ENCODE measurements at places on chromosomes 2 and 18.

GRCh38 chr2:226184940-226185615 is 614.5 kb downstream of the IRS1 start:
- DNase-seq = no peak

- DNase-seq = no peak
Observed at GRCh38 chr2:176160251-176160985, 3.3 kb downstream of the HOXD3 start.

- DNase-seq = no peak
Observed at GRCh38 chr2:240949791-240950705, 43.9 kb downstream of the CROCC2 start.

GRCh38 chr2:220440731-220441130 is 813.3 kb downstream of the SLC4A3 start:
- no peak for DNase-seq

DNA sequence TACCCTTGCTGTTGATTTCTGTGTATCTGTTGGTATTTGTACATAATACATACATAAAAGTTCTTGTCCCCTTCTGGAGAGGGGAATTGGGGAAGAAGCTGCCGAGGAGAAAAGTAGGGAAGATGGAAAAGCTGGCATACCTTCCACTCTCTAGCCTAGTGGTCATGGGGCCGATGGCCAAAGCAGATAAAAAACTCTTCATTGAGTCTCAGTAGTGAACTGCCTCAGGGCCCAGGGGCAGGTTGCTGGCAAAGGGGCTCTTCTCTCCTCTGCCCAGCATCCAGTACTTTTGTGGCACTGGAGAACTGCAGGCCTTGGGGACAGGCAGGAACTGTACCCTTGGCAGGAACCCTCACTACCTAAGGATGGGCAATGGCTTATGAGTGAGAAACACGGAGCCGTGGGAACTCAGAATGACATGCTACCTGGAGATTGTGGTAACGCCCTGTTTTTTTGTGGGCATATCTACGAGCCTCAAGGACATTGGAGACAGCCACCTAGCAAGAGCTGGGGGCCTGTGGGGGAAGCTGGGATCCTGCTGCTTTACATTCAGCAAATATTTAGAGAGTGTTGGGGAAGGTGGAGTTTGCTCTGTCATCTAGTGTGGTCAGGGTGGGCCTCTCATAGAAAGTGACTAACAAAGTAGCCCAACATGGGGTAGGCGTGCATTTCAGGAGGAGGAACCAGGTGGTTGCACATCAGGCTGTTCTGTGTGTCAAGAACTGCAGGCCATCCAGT is 22.6 kb upstream of the ITGB6 start:
- no peak for DNase-seq

GRCh38 chr2:11368059-11368572 is 23.7 kb upstream of the ROCK2 start:
- no peak for DNase-seq

DNA sequence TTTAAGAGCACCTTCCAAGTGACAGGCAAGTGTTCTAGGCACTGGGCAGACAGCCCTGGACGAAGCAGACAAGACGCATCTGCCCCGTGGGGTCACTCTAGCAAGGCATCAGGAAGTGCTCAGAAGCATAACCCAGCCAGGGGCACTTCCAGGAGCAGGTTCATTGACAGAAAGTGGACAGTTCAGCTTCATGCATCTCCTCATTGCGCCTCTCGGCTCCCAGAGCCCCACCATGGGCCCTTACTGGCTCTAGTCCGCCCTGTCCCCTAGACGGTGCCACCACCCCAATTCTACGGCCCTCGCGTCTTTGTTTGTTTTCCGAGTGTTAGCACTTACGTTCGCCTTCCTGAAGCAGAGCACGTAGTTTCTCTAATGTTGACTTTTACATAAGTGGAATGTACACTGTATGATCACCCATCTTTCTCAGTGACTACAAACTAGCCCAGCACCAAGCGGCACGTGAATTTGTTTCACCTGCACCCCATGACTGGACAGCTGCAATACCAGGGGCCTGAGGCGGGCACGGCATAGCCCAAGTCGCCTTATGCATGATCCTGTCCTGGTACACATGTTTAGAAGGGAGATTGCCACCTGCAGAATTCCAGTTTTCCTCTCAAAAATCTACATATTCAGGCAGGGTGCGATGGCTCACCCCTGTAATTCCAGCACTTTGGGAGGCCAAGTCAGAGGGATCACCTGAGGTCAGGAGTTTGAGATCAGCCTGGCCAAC is 33.2 kb downstream of the SNED1 start:
- DNase-seq = no peak

DNA sequence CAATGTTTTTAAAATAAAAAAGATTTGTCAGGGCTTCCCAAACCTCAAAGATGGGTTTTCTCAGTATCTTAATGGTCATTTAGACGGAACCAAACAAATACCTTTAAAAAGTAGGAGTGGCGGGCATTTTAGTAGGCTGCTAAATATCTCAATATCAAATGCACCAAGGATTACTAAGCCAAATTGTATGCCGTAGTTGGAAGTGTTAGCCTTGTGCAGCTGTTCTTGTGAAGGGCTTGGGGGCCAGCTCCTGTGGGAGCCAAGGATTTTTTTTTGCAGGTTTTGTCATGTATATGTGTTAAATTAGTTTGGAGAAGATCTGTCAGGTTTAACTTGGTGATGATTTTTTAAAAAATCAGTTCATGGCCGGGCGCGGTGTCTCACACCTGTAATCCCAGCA is 52.1 kb downstream of the ACTR2 start:
- DNase-seq = no peak

DNA sequence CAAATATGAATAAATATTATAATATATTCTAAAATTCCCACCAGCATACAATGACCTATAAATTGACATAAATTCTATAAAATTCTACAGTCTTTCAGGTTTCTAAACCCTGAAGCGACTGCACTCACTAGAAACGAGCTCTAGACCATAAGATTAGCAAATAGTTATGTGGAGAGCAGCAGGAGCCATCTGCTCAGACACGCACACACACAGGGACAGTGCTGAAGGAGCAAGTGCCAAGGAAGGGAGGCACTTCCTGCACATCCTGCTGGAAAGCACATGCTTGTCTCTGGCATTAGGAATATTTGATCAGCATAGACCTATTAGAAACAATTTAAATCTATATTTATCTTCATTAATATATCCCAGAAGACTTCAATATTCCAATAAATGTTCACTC is 713.9 kb upstream of the CDH2 start:
- no peak for DNase-seq

DNA sequence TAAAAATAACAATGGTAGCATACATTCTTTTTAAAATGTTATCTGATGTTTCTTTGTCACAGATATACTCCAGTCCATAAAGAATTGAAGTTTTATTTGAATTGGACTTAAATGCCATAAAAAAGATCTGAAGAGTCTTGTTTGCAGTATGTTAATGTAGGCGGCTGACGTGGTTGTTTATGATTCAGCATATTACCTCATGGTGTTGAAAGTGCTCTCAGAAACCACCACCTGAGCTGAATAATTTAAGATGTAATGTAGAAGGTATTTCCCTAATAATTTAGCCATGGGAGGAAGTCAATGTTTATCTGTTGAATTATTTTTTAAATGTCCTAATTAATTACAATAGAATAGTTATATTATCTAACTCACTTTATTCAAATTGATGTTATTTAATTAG is 58.6 kb upstream of the CHN1 start:
- no peak for DNase-seq

All from activated B cell treated with CpG ODN at 0.5 μM for 24 hours (primary cell).